ENCODE measurements at places on chromosomes 16 and 17.
A peak's percentile ranks its signal among the peaks of the same experiment; 100 is the strongest.

GRCh38 chr17:62854098-62854680, 46.1 kb upstream of the MARCHF10 start:
- DNase-seq: no peak

DNA sequence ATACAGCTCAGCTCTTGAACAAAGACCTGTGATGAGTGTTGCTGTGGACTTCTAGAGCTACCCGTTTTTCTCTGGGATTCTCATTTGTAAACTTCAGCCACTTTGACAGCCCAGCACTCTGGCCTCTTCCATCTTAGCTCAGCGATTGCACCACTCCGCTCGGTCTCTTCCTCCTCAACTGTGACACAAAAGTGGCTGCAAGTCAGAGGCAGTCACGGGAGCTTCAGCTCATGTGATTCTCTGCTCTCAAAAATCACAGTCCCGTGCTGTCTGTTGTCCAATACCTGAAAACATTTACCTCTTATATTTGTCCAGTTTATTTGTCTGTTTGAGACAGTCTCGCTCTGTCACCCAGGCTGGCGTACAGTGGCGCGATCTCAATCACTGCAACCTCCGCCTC, 75.7 kb upstream of the DNAH17 start:
- DNase-seq: no peak

DNA sequence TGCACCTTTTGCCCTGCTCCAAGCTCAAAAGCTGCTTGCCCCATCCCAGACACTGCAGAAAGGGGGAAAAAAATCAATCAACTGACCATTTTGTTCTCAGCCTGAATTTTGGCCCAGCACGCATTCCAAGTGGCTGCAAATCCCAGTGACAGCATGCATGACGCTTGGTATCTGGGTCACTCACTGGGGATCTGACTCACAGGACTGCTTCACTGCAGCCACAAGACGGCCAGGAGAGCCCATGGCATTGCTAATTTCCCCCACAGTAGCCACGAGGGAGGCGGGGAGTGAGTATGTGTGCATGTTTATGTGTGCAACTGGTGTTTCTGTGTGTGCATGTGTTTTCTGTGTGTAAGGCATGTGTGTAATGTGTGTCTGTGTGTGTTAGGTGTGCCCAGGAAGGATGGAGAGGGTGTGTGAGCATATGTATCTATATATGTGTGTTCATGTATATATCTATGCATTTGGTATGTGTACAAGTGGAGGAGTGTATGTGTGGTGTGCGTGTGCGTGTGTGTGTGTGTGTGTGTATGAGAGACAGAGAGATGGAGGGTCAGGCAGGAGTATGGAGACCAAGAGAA, 33.8 kb downstream of the SDK2 start:
- no peak for DNase-seq

DNA sequence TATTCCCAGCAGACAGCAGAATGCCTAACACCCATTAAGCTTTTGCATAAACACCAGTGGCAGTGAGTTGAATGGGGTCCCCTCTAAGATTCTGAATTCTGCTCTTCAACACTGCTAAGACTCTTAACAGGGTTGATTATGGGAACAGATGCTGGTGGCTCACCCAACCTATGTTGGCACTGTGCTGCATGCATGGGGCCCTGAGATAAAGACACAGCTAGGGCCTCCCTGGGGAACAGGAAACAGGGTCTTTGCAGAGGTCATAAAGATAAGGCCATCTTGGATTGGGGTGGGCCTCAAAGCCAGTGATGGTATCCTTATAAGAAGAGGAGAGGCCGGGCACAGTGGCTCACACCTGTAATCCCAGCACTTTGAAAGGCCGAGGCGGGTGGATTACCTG, 190.8 kb downstream of the SLC39A11 start:
- no peak for DNase-seq

DNA sequence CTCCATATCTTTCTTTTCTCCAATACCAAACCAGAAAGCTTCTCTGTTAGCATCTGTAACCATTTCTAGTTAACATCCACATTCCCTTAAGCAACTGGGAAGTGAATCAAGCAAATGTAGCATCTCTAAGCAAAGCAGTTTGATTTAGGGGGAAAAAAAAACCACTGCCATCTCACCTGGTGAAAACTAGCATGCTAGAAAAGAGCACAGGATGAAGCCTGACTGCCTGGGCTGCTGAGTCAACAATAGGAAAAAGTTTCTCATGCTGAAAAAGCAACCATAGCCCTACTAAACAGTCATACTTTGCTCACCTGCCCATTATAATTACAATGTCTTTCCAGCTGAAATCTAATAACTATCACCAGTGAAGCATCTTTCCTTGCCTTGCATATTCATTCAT, 139.3 kb downstream of the ANKFN1 start:
- DNase-seq: peak; percentile 15

DNA sequence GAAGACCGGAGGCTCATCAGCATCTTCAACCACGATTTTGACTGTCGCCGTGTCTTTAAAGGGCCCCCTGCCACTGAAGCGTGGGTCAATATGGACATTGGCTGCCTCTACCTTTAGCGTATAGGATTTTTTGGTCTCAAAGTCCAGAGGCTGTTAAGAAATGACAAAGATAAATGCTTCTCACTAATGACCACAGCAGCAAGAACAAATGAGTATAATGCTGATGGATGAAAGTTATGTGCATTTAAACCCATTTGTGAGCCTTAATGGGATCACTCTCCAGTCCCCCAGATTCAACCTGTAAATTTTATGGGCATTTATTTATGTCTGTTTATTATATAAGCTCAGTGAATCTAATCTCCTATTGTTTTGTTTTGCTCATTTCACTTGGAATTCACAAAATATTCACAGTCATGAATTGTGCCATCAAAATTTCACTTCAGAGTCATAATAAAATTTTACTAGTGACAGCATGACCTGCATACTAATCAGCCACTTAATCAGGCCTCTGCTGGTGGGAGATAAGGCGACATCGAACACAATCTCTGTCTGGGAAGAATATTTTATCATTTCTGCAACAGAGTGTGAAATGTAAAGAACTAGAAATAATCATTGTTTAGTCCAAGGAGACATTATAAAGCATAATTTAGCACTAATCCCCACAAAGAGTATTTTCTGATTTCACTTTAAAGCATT, 218.5 kb downstream of the CDH8 start:
- DNase-seq: no peak

Data from activated T-cell treated with anti-CD3 and anti-CD28 coated beads, Interleukin-2, amount 50 U/mL, for 72 hours (primary cell).